Left kidney (tissue), 8 donors: ENCODE measurements at places on chromosomes 7 and 10. TPM values are rescaled to one million over a fixed set of nuclear protein-coding genes. Genes with fewer than 3 reads are reported as not detected.

GRCh38 chr7:142477079-142477651 lies 219.3 kb upstream of the PRSS58 start:
- DNase-seq: no peak

GRCh38 chr10:62581351-62581750 lies 207.2 kb downstream of the ZNF365 start:
- DNase-seq: no peak

- no peak for DNase-seq
Observed at GRCh38 chr7:100583132-100584053, 2.5 kb downstream of the LRCH4 start.

DNA sequence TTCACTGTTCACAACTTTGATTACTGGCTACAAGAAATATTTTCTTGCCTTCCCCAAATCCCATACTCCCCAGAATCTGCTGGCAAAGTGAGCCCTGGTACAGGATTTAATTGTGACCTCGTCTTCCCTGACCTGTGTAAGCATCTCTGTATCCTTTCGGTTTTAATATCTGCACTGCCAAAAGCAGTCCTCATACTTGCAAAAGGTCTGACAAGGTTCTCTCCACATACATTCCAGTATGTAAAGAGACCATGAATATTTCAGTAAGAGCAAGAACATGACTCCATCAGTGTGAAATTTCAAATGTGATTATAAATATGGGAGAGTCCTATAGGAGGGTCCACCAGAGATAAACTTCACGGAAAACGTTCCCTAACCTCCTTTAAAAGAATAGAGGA lies 134.0 kb upstream of the TCF7L2 start:
- DNase-seq: no peak

GRCh38 chr10:129929343-129930292 lies 34.5 kb downstream of the EBF3 start:
- no peak for DNase-seq

PTPRN2 gene
- 5.7 TPM for polyA plus RNA-seq

CCL26 gene
- not detected for polyA plus RNA-seq

IKZF5 gene
- 27.5 TPM for polyA plus RNA-seq
